ENCODE measurements at places on chromosomes 11 and 22.

GRCh38 chr11:95093548-95093947 lies 3.9 kb downstream of the ENDOD1 start:
- no peak for DNase-seq

GRCh38 chr22:36204632-36205015 lies 3.0 kb upstream of the APOL4 start:
- no peak for DNase-seq

DNA sequence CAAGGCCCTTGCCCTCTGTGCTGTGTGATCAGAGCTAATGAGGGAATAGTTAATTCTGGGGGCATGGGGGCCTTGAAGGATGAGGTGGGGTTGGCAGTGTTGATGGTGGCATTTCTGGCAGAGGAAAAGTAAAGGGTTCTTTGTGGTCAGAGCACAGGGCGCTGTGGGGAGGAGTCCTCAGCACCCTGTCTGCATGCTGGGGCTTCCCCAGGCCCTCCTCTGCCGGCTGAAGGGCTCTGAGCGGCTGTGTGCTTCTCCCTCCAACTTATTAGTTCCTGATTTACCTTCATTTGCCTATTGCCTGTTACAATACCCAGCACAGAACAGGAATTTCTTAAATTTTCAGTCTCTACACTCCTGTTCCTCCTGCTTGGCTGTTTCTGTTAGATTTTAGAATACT lies 122.8 kb downstream of the HIPK3 start:
- DNase-seq: no peak

GRCh38 chr22:42217019-42217751 lies 53.3 kb downstream of the TCF20 start:
- DNase-seq: no peak

DNA sequence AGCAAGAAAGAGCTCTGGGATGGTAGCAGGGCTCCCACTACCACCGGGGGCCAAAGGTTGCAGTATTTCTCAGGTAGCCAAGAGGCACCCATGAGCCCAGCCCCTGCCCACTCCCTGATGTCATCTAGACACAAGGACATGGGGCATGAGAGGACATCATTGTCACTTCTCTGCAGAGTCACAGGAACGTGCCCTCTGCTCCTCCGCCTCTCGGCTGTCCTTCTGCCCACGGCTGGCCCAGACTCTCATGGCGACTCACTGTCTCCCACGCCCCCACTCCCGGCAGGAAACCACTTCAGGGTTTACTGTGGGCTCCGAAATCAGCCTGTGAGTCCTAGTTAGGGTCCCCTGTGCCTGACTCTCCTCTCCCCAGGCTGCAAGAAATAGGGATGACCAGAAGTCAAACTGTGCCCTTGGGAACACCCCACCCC lies 1.8 kb upstream of the GAL start:
- DNase-seq: no peak

DNA sequence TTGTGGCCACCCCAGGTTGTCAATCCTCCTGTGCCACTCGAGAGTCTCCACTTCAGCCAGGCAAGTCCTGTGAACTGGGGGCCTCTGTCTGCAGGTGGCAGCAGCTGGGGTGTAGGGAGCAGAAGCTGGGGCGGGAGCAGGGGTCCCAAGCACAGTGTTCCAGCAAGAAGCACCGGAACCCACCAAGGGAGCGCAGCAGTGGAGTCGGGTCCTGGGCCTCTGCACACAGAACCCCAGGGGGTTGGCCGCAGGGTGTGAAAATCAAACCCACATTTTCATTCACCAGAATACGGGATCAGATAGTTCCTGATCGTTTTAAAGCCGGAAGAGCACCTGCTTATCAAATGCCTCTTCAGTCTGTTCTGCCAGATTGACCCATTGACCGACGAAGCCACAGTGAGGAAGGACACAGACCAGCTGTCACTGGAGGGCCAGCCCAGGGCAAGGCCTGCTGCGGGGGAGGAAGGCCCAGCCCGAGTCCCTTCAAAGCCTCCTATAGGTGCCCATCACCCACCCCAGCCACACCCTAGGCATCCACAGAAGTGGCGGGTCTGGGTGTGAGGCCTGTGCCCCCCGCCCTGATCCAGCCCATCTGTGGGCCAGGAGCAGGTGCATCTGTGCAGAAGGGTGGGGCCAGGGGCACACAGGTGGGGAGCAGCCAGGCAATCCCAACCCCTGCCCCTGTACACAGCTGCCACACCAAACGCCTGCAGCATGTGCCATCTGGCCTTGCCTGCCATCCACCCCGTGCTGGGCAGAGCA lies 34.1 kb downstream of the RSPH14 start:
- no peak for DNase-seq

GRCh38 chr11:86670911-86671310 lies 1.5 kb downstream of the ME3 start:
- DNase-seq: no peak

DNA sequence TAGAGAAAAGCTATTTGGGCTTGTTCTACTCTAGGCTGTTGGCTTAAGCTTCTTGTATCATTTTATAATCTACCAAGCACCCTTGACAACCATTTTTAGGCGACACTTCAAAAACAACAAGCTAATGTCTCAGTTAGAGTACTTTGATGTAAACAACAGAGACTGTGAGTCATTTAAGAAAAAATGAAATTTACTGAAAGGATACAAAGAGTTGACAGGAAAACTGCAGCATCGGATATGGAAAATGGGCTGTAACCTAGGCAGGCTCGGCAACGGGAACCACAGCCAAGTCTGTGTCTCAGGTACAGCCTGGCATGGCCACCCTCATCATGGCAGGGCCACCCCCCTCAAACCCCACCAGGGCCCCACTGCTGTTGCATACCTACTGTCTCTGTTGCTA lies 4.4 kb upstream of the RNF169 start:
- no peak for DNase-seq

DNA sequence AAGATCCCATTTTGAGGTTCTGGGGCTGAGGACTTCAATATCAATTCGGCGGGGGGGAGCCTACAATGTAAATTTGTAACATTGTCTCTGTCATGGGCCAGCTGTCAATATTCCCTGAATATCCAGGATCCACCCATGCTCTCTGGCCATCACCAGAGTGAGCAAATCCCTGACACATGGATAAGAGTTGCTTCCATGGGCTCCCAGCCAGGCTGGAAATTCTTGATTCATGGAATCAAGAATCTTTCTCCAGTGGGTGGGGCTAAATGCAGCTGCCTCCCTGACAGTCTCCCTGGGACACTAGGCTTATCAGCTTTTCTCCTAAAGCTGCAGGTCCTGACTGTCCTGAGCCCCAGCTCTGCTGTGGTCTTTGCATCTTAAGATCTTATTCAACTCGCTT lies 86.9 kb upstream of the IGLL5 start:
- DNase-seq: no peak
